Fibroblast of lung (primary cell): ENCODE measurements at places on chromosomes 3 and 15.

- no peak overlapping the region for H3K4me3 ChIP-seq
- H3K36me3 ChIP-seq: no peaks in the 10 kb centered on the region
- no peak overlapping the region for H3K27ac ChIP-seq
- no peaks in the 10 kb centered on the region for H3K4me1 ChIP-seq
These were observed 91.1 kb downstream of the PDCD6IP start for GRCh38 chr3:33889394-33890039.

DNA sequence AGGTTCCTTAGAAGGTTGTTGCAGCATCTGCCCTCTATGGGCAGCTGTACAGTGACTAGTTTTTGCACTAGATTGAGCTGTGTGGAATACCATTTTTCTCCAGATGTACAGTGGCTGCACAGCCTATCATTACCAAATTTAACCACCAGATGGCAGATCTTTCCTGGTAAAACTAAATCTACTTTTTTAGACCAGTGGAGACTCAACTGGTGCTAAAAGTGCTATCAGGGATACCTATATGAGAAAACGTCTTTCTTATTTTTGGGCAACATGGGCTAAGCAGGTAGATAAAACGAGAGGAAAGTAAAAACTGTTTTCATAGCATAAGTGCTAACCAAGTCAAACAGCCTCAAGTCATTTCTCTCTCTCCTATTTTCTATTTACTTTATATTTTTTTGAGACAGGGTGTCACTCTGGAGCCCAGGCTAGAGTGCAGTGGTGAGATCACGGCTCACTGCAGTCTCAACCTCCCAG lies 21.2 kb downstream of the IGSF10 start:
- H3K4me3 ChIP-seq: no peak overlapping the region
- no peaks in the 10 kb centered on the region for H3K27me3 ChIP-seq
- H3K27ac ChIP-seq: no peak overlapping the region
- DNase-seq: peak; percentile 60

DNA sequence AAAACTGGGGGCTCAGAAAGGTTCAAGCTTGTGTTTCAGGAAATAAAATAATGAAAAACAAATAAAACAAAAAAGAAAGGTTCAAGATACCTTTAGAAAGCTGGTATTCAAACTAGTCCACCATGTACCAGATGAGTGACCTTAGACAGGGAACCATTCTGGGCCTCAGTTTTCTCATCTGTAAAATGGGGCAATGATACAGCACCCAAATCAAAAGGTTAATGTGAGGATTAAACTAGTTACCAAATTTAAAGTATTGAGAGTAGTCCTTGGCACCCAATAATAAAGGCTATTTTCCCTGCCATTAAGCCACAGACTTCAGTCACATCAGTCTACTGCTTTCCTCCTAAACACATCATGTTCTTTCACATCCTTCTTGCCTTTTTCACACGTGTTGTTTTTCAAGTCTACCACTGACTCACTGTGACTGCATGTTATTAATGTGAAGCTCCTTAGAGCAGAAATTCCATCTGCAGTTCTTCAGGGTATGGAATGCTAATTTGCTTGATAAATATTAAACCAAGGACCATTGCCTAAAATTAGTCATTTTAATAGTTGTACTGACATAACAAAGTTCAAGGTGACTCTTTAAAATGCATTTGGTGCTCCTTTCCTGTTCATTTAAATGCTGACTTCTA lies 19.9 kb downstream of the TAMM41 start:
- H3K27me3 ChIP-seq: no peaks in the 10 kb centered on the region
- H3K4me1 ChIP-seq: no peaks in the 10 kb centered on the region
- H3K4me3 ChIP-seq: no peak overlapping the region
- H3K36me3 ChIP-seq: peaks cover 6% of the 10 kb centered on the region

DNA sequence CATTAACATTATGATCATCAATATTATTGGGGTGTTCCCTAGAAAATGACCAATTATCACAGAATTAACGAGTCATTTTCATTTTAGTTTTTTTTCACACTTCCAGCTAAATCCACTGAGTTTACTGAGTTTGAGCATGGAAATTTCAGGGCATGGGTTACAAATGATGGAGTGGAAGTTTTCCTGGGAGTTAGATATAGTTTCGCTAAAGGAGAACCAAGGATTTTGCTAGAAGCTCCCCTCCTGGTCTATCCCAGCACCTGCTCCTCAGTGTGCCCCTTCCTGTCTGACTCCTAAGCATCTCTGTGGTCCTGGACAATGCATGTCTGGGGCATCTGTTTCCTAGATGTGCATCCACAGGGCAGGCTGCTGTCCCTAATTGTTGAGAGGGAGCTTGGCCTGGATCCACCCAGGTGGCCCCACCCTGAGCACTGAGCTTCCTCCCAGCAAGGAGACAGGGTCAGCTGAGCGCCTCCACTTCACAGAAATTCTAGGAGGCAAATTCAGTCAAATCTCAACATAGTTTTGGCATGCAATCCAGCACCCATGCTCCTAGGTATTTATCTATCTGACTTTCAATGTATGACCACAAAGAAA lies 102.3 kb upstream of the GOLGA6L6 start:
- H3K4me3 ChIP-seq: no peak overlapping the region
- H3K27ac ChIP-seq: no peak overlapping the region
- DNase-seq: no peak
- H3K36me3 ChIP-seq: no peaks in the 10 kb centered on the region
- no peaks in the 10 kb centered on the region for H3K27me3 ChIP-seq

DNA sequence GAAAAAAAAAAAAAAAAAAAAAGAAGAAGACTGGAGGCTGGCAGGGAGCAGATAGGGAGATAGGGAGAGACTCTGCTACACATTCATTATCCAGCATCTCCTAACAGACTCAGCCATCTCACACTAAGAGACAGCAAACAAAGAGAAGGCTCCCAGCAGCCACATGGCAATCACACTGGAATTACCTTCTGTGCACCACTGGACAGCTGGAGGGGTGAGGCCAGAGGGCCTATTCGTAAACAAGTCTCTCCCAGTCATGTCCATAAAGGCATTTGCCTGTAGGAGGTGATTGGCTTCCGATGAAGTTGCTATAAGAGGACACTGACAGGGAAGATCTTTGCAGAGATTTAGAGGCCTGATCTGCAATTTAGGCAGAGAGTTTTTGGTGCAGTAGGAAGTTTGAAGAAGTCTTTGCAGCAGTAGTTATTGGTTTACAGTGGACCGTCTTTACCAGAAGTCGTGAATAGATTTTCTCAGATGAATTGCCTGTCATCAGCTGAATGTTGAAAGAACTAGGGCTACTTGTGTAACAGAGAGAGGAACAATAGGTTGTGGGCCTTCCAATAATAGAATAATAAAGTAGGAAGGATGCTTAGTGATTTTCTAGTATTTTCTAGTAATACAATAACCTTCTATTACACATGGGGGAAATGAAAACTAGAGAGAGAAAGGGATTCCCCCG lies 89.7 kb downstream of the TP63 start:
- H3K27me3 ChIP-seq: no peaks in the 10 kb centered on the region
- H3K36me3 ChIP-seq: no peaks in the 10 kb centered on the region
- H3K27ac ChIP-seq: no peak overlapping the region
- DNase-seq: no peak
